ENCODE measurements at places on chromosomes 3 and 15.
A peak's percentile ranks its signal among the peaks of the same experiment; 100 is the strongest.

GRCh38 chr3:61358364-61358763 lies 107.1 kb upstream of the FHIT start:
- DNase-seq = peak; percentile 1

DNA sequence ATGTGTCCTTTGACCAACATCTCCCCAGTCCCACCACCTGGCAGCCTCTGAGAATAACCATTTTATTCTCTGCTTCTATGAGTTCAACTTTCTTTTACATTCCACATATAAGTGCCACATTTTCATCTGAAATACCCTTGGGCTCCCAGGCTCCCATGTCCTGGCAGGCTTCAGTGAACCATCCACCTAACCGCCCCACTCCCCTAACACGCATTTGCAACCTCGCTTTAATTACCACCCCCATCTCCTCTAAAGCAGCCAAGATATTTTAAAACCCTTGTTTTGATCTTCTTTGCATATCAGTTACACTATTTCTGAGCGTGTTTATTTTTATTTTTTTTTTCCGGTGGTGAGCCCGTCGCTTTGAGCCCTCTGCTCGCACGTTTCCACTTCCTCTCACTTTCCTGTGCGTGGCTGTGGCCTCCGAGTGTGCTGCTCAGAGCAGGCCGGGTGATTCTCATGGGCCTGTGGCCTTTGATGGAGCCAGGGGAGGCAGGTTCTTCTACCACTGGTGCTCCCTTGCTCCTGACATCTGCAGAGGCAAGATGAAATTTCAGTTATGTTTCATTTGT lies 195.4 kb upstream of the LPP start:
- peak; percentile 62 for DNase-seq

GRCh38 chr3:26437678-26438077 lies 184.9 kb upstream of the LRRC3B start:
- DNase-seq = no peak

DNA sequence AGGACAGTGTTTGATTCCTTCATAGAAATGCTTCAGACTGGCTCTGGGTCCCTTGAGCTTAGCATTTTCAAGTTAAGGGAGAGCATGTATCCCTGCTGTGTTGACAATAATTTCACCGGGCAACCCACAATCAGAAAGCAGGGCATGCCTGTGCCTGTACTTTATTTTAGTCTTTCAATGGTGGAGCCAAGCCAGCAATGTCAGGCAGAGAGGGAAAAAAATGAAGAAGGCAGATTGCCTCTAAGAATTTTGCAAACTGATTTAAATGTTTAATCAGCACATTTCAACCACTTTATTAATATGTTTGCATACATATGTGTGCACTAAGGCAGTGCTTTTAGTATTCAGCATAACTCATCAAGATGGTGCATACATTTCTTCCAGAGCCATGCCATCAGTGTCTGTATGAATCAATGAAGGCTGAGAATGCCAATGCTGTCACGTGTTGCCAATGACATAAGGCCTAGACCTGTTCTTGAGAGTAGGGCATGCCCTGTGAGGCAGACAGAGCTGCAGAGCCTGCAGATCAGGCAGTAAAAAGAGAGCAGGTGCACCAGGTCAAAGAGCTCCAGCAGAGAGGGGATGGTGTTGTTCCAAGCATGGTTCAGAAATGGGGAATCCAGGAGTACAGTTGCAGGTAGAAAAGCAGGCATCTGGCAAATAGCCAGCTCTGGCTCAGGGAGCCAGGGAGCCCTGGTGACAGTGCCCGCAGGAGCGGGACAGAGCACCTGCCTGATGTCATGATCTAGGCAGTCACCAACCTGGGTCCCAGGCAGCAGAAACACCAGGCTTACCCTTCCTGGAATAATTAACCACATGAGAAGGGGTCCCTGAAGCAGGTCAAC lies 508.5 kb downstream of the GABRG3 start:
- DNase-seq = no peak

DNA sequence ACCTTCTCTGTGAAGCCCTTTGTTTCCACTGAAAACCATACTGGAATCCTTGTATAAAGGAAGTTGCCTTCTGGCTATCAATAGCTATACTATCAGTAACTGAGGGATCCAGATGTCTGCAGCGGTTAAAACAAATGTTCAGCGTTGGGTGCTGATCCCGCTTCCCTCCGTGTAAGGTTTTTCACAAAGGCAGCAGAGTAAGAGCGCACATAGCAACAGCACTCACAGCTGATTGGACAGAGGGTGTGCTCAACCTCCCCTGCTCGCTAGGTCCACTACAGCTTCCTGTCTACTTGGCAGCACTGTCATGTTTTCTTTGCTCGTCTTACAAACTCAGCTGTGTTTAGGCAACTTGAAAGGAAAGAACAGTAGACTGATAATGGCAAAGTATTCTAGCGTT lies 27.3 kb downstream of the ATOSA start:
- peak; percentile 38 for DNase-seq

DNA sequence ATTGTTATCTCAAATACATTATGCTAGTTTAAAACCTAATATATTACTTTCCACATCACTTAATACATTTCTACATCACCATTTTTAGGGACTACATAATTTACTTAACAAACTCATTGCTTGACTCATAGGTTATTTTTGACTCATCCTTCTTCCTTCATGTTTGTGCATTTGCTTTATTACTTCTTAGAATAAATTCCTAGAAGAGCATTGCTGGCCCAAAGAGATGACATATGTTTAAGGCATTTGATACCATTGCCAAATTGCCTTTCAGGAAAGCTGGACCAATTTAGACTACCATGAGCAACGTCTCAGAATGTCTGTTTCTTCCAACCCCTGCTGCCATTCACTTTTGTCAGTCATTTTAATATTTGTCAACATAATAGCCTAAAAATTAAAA lies 905.8 kb downstream of the IGSF11 start:
- DNase-seq = no peak

DNA sequence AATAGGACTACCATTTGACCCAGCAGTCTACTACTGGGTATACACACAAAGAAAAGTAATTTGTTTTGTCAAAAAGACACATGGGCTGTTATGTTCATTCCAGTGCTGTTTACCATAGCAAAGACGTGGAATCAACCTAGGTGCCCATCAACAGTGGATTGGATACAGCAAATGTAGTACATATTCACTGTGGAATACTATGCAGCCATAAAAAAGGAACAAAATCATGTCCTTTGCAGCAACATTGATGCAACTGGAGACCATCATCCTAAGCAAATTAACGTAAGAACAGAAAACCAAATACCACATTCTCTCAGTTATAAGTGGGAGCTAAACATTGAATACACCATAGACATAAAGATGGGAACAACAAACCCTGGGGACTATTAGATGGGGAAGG lies 25.8 kb downstream of the BBX start:
- no peak for DNase-seq

GRCh38 chr3:15781637-15782402 lies 16.0 kb downstream of the ANKRD28 start:
- DNase-seq = no peak

DNA sequence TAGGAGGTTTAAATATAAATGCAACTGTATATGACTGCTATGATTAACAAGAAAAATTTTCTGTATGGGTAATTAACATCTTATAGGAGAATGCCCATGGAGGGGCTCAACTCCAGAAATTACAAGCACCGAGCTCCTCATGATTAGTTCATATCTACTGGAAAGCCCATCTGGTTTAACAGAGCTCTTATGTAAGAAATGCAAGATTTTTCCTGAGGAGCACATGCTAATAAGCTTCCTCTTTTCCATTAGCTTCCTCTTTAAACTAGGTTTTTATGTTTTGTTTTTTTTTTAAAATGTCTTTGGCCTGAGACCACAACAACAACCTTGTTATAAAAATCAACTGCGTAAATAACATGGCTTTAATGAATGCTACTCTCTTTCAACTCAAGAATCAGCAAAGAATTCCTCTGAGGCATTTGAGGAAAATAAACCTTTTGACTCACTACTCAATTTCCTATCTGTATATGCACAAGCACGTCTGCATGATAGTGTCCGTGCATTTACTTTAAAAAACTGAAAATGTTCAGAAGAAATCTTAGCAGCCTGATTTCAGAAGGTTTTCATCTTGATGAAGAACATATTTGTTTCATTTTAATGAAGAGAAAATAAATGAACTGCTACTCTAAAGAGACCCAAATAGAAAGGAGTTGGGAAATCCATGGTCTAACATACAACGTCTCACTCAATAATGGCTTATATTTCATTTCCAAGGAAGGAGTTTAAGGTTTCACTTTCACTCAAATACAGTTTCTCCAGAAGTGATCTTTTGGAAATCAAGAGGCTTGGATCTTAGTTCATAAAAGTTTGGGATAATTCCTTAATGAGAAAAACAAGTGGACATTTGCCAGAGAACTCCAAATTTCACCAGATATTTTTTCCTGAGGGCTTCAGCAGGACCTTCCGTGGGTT lies 180.8 kb downstream of the KCNAB1 start:
- no peak for DNase-seq

DNA sequence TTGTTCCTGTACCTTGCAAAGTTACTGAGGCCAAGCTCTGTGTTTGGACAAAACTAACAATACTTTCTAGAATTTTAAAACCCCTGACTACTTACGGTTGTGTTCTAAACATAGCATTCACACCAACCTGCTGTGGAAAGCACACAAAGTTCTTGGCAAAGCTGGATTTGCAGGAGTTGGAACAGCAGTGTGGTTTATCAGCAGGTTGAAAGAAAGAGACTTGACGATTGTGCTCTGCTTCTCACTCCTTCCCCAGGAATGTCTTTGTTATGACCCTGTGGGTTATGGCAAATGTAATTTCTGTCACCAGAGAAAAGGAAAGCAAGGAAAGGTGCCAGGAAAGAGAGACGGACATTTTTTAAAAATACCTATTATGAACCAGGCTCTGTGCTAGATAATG lies 165.5 kb upstream of the TGFBR2 start:
- DNase-seq = no peak

DNA sequence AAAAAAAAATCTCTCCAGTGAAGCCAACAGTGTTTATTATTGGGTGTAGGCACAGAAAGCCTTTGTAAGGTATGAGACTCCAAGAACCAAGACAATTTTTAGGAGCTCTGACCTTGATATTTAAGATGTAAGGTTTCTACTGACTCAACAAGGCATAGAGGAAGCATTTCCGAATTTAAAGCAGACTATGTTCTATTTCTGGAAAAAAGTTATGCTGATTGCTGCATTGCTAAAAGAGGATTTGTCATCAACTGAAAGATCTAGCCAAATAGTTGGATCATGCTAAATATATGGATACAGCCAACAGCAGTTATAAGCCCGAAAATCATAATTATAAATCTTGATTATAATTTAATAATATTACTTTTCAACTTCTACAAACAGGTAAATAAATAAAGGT lies 53.3 kb upstream of the MELTF start:
- DNase-seq = no peak

- DNase-seq = no peak
Observed at GRCh38 chr15:51629612-51630011, 7.0 kb upstream of the DMXL2 start.

- DNase-seq = no peak
Observed at GRCh38 chr3:152623286-152623911, 211.5 kb upstream of the P2RY1 start.

- DNase-seq = no peak
Observed at GRCh38 chr15:99475754-99476412, 89.9 kb upstream of the MEF2A start.

DNA sequence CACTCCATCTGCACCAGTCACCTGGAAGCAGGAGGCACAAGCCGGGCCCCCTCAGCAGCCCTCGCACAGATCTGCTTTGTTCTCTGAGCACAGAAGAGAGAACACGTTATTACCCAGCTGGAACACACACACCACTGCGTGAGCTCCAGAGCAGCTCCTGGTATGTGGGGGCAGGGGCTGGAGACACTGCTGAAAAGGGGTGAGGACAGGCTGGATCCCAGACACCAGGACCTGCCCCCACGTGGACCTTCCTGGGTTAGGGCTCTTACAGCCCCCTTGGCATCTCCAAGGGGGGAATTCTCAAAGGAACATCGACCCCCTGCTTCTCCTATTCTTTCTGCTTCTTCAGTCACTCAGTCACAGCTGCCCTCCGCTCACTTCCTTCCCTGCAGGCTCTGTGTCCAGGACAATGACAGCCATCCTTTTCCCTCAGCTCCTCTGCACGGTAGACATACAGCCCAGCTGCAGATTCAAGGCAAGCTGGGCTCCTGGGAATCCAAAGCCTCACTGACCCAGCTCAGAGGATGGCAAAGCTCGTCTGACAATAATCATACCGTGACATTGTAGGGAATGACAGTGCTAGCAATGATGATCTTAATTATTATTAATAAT lies 33.7 kb downstream of the PRR20G start:
- no peak for DNase-seq

DNA sequence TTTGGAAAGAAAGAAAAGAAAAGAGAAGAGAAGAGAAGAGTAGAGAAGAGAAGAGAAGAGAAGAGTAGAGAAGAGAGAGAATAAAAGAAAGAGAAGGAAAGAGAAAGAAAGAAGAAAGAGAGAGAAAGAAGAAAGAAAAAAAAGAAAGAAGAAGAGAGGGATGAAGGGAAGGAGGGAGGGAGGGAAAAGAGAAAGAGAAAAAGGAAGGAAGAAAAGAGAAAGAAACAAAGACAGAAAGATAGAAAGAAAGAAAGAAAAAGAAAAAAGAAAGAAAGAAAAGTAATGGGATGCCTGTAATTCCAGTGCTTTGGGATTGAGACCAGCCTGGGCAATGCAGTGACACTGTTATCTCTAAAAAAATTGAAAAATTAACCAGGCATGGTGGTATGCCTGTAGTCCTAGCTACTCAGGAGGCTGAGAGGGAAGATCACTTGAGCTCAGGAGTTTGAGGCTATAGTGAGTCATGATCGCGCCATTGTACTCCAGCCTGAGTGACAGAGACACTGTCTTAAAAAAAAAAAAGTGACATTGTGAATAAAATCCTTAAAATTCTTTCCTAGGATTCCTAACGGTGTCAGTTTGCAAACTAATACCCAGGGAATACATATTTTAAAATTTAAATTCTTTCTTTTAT lies 1.7 kb downstream of the RASL12 start:
- DNase-seq = no peak

DNA sequence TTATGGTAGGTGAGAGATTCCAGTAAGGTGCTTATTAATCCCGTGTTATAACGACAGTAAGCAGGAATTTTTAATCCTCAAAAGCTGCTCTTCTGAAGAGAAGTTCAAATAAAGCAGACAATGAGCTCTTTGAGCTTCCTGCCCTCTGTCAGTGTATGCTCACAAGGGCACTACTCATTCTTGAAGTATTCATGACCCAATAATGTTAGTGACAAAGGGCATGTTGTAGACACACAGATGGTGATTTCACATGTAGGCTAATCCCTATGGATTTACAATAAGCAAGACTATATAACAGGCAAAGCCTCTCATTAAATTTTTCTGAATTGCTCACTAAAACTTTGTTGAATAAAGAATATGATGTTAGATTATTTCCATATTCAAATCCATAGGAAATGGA lies 578.6 kb downstream of the RSL24D1 start:
- no peak for DNase-seq

GRCh38 chr15:78265752-78266224 lies 1.4 kb downstream of the DNAJA4 start:
- DNase-seq = no peak

DNA sequence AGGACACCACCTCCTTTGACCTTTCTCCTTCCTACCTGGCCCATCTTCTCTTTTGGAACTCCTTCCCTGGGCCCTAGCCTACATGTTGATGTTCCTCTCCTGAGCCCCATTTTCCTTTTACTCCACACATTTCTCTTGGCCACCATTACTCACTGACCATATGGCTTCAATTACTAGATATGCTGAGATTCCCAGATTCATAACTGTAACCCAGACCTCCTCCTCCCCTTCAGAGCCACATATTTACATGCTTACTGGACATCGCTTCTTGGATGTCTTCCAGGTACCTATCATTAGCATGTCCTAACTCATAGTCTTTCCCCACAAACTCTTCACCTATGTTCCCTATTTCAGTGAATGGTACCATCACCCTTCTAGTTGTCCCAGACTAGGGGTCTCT lies 24.4 kb upstream of the TRIM59 start:
- no peak for DNase-seq

GRCh38 chr3:38657369-38657768 lies 7.9 kb upstream of the SCN5A start:
- DNase-seq = no peak
